ENCODE measurements at places on chromosomes 1 and 21.

DNA sequence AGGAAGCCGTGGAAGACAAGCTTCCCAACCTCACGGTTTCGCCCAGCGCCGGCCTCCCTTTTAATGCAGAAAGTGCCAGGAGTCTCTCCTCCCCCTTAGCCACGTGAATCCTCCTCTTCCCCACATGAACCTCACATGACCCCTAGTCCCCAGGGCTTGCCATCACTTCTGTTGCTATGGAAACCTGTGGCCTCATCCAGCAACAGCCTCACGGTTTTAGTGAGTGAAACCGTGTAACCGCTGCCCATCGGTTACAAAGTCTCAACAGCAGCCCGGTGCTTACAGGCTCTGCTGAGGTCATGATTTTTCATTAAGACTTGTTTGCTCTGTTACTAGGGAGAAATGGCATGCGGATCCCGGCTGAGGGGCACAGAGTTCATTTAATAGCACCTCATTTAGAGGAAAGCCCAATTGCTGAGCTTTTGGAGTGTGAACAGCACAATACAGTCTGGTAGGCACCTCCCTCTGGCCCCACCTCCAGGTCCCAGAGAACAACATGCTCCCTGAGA is 143.2 kb upstream of the BACE2 start:
- DNase-seq, result no peak

DNA sequence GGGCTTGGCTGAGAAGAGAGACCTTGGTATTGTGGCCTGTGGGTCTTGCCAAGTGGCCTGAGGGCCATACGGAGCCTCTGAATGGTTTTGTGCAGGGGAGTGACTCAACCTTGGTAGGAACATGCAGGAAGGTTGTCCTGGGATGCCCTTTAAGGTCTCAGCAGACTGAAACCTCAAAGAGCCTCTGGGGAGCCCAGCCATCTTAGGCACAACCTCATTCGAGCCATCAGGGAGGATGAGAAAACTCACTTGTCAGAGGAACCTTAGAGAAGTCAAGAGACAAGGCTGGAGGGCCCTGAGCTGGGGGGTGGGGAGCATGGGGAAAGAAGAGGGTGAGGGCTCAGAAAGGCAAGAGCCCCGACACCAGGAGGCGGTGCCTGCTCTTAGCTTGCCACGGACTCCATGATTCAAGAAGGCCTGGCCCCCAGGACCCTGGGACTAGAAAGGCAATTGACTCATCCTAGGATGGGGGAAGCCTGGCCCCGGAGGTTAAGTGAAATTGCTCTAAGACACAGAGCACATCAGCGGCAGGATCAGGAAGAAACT is 13.0 kb downstream of the IFI6 start:
- DNase-seq, result peak; percentile 78

GRCh38 chr21:45078877-45079281 is 4.5 kb downstream of the ADARB1 start:
- DNase-seq, result peak; percentile 52

DNA sequence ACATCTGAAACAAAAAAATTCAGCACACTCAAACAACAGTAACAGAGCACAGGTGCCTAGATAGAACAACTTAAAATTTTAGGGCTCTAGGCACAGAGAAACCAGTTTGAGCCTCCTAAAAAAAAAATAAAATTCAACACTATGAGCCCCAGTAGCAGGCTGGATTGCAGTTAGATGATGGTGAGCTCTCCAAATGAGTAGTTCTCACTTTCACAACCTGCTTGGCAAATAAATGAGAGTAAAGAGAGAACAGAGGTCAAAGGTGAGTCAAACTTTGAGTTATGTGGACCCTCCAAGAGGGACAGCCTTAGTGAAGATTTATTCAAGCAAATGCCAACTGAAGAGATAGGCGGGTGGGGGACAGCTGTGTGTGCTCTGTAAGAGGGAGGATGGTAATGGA is 3.6 kb downstream of the BEND5 start:
- no peak for DNase-seq

GRCh38 chr1:160859166-160859565 is 3.5 kb downstream of the CD244 start:
- no peak for DNase-seq

DNA sequence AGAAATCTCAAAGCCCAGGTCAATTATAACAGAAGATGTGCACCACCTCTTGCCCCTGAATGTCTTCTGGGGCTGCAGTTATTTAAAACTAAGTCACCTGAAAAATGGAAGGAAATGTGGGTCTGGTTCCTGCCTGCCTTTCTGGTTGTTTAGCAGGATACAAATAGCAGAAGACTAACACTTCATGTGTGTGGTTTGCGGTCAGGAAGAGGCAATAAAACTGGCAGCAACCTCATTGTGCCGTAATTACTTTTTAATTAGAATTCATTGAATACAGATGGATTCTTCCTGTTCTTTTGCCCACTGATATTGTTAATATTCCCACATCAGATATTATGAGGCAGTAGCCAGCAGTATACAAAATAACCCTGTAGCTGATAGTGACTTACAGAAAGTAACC is 345.7 kb downstream of the ZNF326 start:
- DNase-seq, result no peak
